ENCODE measurements at places on chromosomes 6 and 20.
A peak's percentile ranks its signal among the peaks of the same experiment; 100 is the strongest.

GRCh38 chr20:21303061-21303871 lies at the start of gene XRN2:
TSS of gene XRN2 (plus strand) at chr20:21303331. CDS start at chr20:21303399, 68 bp downstream.
- peak; percentile 93 for DNase-seq

DNA sequence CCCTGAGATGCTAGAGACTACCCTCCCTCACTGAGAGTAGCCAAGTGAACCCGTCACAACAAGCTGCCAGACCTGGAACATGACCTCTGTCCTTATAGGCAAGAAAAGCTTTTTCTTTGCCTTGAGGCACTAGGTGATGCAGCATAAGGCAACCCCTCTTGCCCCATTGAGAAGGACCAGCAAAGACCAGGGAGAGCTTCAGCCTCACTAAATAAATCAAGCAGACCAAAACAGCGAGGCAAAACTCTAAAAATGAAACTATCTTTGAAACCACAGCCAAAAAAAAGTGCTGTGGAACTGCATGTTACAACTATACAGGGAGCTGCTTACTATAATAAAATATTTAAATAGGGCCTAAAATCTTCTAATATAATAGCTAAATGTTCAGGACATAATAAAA lies 62.6 kb upstream of the FAM83B start:
- no peak for DNase-seq

DNA sequence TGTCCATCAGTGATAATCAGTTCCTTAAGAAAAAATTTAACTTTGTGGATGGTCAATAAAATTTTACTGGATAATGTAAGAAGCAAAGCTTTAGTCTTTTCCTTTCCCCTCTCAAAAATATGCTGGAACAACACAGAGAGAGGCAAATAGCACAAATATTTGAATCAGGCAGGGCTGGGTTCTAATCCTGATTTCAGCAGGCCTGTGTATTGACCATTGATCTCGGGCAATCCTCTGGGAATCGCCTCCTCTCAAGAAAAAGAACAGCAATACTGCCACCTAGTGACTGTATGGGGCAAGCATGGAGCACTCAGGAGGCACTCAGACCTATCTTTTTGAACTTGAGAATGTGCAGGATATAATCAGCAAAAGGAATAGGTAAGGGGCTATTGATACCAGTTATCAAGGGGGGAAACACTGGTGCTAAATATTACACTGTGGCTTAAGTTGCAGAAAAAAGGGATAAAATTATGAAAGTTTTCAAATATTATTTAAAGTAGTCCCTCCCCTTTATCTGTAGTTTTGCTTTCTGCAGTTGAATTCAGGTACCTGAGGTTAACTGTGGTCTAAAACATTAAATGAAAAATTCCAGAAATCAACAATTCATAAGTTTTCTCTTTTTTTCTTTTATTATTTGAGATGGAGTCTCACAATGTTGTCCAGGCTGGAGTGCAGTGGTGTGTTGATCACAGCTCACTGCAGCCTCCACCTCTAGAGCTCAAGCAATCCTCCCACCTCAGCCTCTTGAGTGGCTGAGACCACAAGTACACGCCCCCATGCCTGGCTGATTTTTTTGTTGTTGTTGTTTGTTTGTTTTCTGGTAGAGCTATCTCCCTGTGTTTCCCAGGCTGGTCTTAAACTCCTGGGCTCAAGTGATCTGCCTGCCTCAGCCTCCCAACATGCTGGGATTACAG lies 91.8 kb upstream of the NHSL1 start:
- no peak for DNase-seq

- DNase-seq = no peak
These were observed 35.2 kb downstream of the HIVEP1 start for GRCh38 chr6:12047304-12047703.

- DNase-seq = no peak
These were observed 216.0 kb downstream of the DLL1 start for GRCh38 chr6:170074907-170075306.

- DNase-seq = no peak
These were observed 190.1 kb upstream of the ARID1B start for GRCh38 chr6:156587071-156587470.

GRCh38 chr20:11354846-11355245 lies 562.8 kb upstream of the BTBD3 start:
- DNase-seq = no peak

All from activated CD4-positive, CD25-positive, alpha-beta regulatory T cell (primary cell).